Mesothelial cell of epicardium (in vitro differentiated cells): ENCODE measurements at places on chromosomes 2 and 18. TPM values are rescaled to one million over a fixed set of nuclear protein-coding genes. Genes with fewer than 3 reads are reported as not detected.

DNA sequence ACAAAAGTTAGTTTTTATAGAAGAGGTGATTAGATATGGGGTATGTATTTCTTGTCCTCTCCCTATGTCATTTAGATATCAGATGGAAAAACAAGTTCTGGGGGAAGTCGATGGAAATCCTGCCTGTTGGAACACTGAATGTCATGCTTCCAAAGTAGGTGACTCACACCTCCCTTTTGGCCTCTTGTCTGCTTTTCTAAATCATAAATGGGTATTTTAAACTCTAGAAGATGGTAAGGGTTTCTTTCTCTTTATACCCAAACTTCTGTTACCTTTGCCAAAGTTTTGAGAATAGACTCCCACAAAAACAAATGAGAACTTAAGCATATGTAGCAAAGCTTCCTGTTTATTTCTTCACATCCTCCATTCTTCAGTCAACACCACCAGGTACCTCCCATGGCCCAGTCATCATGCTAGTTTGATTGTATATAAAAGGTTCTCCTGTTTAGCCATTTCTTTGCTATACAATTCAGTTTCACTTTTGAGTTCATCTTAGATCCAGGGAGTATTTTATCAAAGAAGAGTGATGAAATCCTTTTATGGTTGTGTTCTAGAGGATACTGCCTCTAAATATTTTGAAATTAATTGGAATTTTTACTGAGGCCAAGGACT, 63.9 kb downstream of the PRKRA start:
- H3K36me3 ChIP-seq: no peaks in the 10 kb centered on the region

DNA sequence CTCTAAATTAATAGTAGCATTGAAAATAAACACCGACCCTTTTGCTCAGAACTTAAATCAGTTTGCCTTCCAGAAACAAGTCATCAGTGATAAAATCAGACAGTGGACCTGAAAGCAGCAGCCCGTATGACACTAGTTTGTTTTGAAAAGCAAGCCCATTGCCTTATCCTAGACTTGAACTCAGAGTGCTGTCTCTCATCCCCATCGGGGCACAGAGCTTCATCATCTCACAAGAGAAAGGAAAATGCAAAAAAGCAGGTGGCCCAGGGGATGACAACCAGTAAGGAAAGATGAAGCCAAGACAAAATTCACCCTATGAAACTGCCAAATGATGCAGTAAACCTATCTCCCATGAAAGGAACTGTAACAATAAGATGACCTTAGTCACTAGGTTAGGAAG, 71.2 kb downstream of the CERKL start:
- no peak overlapping the region for H3K27ac ChIP-seq
- DNase-seq: no peak
- H3K27me3 ChIP-seq: peaks cover 57% of the 10 kb centered on the region

- no peak for DNase-seq
- peaks cover 40% of the 10 kb centered on the region for H3K4me1 ChIP-seq
- peaks cover 19% of the 10 kb centered on the region for H3K27me3 ChIP-seq
- H3K27ac ChIP-seq: no peak overlapping the region
- H3K36me3 ChIP-seq: peaks cover 2% of the 10 kb centered on the region
Observed at GRCh38 chr18:79402977-79403722, 7.4 kb downstream of the NFATC1 start.

- H3K27me3 ChIP-seq: no peaks in the 10 kb centered on the region
- no peak overlapping the region for H3K4me3 ChIP-seq
- H3K4me1 ChIP-seq: no peaks in the 10 kb centered on the region
- H3K27ac ChIP-seq: no peak overlapping the region
- H3K36me3 ChIP-seq: peaks cover 2% of the 10 kb centered on the region
Observed at GRCh38 chr2:119333360-119333759, 33.3 kb downstream of the C2orf76 start.

DNA sequence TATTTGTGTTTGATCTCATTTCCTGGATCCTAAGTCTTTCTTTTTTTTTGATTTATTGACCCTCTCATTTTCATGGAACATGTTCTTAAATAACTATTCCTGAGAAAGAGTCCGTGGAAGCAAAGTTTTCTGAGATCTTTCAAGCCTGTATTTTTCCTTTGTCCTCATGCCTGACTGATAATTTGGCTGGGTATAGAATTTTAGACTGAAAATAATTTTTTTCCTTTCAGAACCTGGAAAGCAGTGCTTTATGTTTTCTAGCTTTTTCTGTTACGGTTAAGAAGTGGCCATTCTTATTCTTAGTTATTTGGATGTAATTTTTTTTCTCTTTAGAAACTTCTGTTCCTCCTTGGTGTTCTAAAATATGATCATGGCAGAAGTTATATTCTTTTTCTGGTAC, 82.5 kb downstream of the SEMA4F start:
- no peak overlapping the region for H3K4me3 ChIP-seq
- H3K36me3 ChIP-seq: peaks cover 6% of the 10 kb centered on the region
- H3K4me1 ChIP-seq: peaks cover 30% of the 10 kb centered on the region
- no peak for DNase-seq

GRCh38 chr2:20064841-20065240, 13.4 kb upstream of the LAPTM4A start:
- no peak for DNase-seq
- H3K4me3 ChIP-seq: no peak overlapping the region
- peaks cover 39% of the 10 kb centered on the region for H3K4me1 ChIP-seq
- peaks cover 3% of the 10 kb centered on the region for H3K36me3 ChIP-seq

DNA sequence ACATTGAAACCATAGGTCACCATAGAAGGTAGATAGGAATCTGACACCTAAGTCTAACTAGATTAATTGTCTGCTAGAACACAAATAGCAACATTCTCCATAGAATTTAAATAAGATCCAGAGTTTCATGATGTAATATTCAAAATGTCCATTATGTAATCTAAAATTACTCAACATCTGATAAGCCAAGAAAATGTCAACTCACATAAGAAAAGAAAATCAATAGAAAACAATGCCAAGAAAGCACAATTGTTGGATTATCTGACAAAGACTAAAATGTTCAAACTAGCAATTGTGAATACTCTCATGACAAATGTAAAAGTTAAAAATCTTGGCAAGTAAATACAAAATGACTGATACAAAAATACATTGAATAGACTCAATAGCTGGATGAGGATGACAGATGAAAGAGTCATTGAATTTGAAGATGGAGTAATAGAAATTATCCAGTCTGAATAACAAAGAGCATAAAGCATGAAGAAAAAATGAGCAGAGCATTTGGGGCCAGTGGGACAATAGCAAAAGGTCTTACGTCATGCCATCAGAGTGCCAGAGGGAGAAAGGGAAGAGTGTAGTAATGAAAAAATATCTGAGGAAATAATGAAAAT, 358.6 kb downstream of the METTL4 start:
- no peaks in the 10 kb centered on the region for H3K36me3 ChIP-seq
- no peak overlapping the region for H3K27ac ChIP-seq
- no peaks in the 10 kb centered on the region for H3K4me1 ChIP-seq
- no peak overlapping the region for H3K4me3 ChIP-seq

GRCh38 chr2:147099845-147100244, 745.0 kb upstream of the ACVR2A start:
- no peaks in the 10 kb centered on the region for H3K27me3 ChIP-seq
- H3K27ac ChIP-seq: peak overlapping the region; percentile 93
- H3K4me3 ChIP-seq: no peak overlapping the region
- DNase-seq: no peak
- H3K36me3 ChIP-seq: peaks cover 3% of the 10 kb centered on the region

DNA sequence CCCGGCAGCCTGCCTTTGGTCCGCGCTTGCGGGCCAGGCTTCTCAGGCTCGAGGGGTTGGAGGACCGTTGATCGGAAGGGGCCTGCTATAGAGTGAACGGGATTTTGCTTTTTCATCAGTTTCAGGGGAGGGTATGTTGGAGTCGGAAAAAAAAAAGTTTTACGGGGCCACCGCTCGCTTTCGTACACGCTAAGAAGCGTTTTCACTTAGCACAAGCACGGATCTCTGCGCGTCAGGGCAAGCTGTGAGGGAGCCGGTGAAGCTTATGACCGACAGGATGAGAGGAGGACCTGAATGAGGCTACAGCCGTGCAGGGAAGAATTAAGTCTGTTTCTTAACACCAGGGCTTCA, 443 bp downstream of the CPSF3 start:
- H3K4me1 ChIP-seq: peaks cover 13% of the 10 kb centered on the region
- H3K4me3 ChIP-seq: no peak overlapping the region

- no peaks in the 10 kb centered on the region for H3K4me1 ChIP-seq
- H3K27ac ChIP-seq: no peak overlapping the region
- H3K27me3 ChIP-seq: no peaks in the 10 kb centered on the region
- H3K4me3 ChIP-seq: no peak overlapping the region
- H3K36me3 ChIP-seq: no peaks in the 10 kb centered on the region
Observed at GRCh38 chr2:234290671-234291070, 206.2 kb downstream of the ARL4C start.

GRCh38 chr2:24961903-24962302, 9.9 kb downstream of the DNAJC27 start:
- no peaks in the 10 kb centered on the region for H3K27me3 ChIP-seq
- DNase-seq: no peak
- H3K4me3 ChIP-seq: no peak overlapping the region
- no peaks in the 10 kb centered on the region for H3K4me1 ChIP-seq

GRCh38 chr18:13318731-13319501, 100.4 kb downstream of the LDLRAD4 start:
- no peaks in the 10 kb centered on the region for H3K27me3 ChIP-seq
- no peak overlapping the region for H3K4me3 ChIP-seq
- H3K4me1 ChIP-seq: no peaks in the 10 kb centered on the region
- peaks cover 25% of the 10 kb centered on the region for H3K36me3 ChIP-seq

- H3K27me3 ChIP-seq: peaks cover 39% of the 10 kb centered on the region
- no peaks in the 10 kb centered on the region for H3K36me3 ChIP-seq
- no peaks in the 10 kb centered on the region for H3K4me1 ChIP-seq
- no peak overlapping the region for H3K27ac ChIP-seq
Observed at GRCh38 chr2:240069829-240070228, 16.5 kb upstream of the OR6B3 start.

DNA sequence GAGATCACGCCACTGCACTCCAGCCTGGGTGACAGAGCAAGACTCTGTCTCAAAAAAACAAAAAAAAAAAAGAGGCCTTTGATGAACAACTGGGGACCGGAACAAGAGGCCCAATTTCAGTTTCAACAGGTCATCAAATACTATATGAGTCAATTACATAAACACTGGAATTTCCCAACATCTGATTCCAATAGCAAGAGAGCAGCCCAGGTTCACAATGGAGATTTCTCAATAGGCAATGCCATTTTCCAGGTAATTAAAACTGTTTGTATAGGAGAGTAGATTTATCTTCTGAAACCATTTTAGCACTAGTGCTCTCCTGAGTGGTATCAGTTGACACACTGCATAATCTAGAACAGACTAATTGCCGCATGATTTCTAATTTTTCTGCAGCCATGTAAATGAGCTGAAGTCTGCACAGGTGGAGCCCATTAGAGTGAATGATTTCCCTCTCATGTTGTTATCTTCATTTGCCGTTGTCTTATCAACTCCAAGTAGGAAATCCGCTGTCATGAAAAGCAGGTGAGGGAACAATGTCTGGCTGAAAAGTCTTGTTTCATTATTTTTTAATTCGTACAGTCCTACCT, 264.1 kb upstream of the MEIS1 start:
- H3K4me3 ChIP-seq: no peak overlapping the region
- no peak for DNase-seq
- H3K27me3 ChIP-seq: no peaks in the 10 kb centered on the region
- peaks cover 31% of the 10 kb centered on the region for H3K4me1 ChIP-seq
- peaks cover 1% of the 10 kb centered on the region for H3K36me3 ChIP-seq

DNA sequence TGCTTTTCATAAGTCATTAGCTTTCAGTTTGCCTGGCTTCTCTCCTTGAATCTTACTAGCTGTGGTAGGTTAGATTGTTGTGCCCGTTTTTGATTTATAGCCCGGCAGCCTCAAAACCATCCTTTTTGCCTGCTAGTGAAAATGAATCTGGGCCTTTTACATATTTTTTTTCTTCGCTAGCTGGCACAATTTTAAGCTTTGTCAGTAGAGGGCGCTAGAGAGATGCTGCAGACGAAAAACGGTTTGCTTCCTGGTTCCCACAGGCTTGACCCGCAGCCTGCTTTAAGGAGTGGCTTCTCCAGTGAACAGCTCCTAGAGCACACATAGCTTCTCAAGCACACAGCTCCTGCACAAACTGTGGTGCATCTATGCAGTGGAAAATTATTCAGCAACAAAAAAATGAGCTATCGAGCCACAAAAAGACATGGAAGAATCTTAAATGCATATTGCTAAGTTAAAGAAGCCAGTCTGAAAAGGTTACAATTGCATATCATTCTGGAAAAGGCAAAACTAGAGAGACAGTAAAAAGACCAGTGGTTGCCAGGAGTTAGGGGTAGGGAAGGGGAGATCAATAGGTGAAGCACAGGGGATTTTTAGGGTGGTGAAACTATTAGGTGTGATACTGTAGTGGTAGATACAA, 47.9 kb downstream of the E2F6 start:
- no peak overlapping the region for H3K27ac ChIP-seq
- H3K4me3 ChIP-seq: no peak overlapping the region
- no peak for DNase-seq
- H3K4me1 ChIP-seq: peaks cover 3% of the 10 kb centered on the region

DNA sequence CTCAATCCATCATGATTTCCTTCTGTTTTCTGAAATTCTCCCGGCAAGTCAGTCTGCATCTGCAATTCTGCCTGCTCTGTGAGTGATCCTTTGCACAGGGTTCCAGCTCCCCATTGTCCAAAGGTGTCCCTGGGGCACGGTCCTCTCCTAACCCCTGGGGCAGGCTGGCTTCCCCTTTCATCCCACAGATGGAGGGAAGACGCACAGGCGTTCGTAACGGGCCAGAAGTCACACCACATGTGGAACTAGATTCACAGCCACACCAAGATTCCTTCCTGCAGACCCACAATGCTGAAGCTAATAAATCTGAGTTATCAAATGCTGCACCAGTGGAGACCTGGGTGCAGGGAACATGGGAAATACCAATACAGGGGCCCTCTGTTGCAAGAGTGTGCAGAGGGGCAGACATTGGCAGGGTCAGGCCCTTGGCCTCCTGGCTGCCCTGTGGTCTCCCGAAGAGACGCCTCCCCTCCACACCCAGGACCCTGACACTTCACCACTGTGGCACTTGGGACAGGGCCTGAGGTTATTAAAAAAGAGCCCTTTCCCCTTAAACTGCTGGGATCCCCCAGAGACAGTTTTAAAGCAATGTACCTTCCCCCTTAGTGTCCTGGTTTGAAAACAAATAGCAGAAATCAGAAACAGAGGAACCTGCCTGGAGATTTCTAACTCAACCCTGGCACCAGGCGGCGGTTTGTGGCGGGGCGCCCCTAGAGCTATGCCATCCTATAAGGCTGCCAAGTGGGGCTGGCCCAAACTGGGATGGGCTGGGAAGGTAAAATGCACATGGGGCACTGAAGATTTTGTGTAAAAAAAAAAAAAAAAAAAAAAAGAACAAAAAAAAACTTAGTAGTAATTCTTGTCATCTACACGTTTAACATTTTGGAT, 15.4 kb downstream of the ZNF516 start:
- no peak overlapping the region for H3K4me3 ChIP-seq
- peaks cover 19% of the 10 kb centered on the region for H3K4me1 ChIP-seq
- no peak for DNase-seq
- H3K36me3 ChIP-seq: peaks cover 7% of the 10 kb centered on the region
- H3K27me3 ChIP-seq: no peaks in the 10 kb centered on the region

Gene CNTNAP5
- total RNA-seq: 0.22 to 1.1 TPM (median 0.29 TPM) in 3 replicates

Gene SLC4A5
- total RNA-seq: 7.5 to 9.3 TPM (median 9.2 TPM) in 3 replicates

Gene SERPINB4
- total RNA-seq: not detected in 3 replicates

Gene ZNF892
- total RNA-seq: 16.7 to 17.2 TPM (median 17.0 TPM) in 3 replicates

Gene RFTN2
- total RNA-seq: 7.7 to 9.9 TPM (median 9.7 TPM) in 3 replicates

Gene CRYBA2
- not detected in 3 replicates for total RNA-seq

Gene GKN1
- total RNA-seq: not detected in 3 replicates

Gene SERPINB12
- total RNA-seq: not detected in 3 replicates

Gene ALPG
- total RNA-seq: not detected in 3 replicates
